ENCODE measurements at places on chromosomes 12 and 14.
A peak's percentile ranks its signal among the peaks of the same experiment; 100 is the strongest.

DNA sequence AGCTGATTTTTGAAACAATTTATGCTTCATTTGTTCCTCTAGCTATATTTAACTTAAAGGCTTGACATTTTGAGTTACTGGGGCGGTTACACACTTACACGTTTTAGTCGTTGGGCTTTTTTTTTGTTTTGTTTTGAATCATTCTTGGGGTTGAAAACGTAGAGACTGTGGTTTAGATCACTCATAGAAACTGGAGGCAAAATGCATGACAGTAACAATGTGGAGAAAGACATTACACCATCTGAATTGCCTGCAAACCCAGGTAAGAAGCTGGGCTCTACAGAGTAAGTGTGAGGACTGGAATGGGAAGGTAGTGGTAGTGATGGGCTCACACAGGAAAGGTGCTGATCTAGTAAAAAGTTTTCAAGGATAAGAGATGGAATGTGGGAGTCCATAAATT lies at the start of gene CLEC2D:
CLEC2D (plus strand) TSS at position 180 of the 400 bp plus-strand sequence; CDS start at position 202, 22 bp downstream.
- no peak for DNase-seq

GRCh38 chr14:33847066-33847465 lies 103.8 kb downstream of the EGLN3 start:
- DNase-seq: no peak

GRCh38 chr12:22684140-22685118 lies 59.5 kb downstream of the ETNK1 start:
- no peak for DNase-seq

DNA sequence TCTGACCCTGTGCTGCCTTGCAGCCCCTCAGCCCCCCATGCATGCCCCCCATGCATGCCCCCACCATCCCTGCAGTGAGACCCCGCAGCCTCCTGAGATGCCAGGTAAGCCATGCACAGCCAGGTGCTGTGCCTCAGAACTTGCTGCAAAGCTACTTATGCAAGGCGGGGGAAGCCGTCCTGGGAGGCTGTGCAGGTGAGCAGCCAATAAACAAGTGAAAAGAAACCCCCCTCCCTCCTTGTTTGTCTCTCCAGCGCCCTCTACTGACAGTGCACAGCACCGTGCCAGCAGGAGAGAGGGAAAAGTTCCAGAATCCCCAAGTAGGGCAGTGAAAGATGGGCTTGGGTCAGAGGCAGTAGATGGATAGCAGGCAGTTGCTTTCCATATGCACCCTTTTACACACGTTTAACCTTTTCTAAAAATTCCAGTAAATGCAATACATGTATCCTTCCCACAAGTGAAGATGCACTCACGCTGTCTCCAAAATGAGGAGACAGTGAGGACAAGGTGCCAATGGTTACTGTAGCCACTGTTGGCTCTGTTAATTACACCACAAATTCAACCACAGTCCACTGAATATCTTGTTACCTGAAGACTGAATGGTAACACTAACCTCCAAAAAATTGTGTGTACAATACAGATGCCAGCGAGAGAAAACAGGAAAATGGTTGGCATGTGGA lies 18.0 kb downstream of the TNFAIP2 start:
- DNase-seq: peak; percentile 82

GRCh38 chr12:475286-475685 lies 15.5 kb downstream of the B4GALNT3 start:
- DNase-seq: no peak

- no peak for DNase-seq
Observed at GRCh38 chr14:64467566-64467965, 2.3 kb downstream of the AKAP5 start.

Measured in NCI-H510A (cell line).